ENCODE measurements at places on chromosomes 1 and 21.

- DNase-seq: no peak
Observed at GRCh38 chr1:198601936-198602889, 36.6 kb upstream of the PTPRC start.

GRCh38 chr1:47940779-47941178, 56.4 kb downstream of the TRABD2B start:
- DNase-seq: peak; percentile 26

GRCh38 chr1:183694066-183694465, 41.0 kb upstream of the APOBEC4 start:
- no peak for DNase-seq

DNA sequence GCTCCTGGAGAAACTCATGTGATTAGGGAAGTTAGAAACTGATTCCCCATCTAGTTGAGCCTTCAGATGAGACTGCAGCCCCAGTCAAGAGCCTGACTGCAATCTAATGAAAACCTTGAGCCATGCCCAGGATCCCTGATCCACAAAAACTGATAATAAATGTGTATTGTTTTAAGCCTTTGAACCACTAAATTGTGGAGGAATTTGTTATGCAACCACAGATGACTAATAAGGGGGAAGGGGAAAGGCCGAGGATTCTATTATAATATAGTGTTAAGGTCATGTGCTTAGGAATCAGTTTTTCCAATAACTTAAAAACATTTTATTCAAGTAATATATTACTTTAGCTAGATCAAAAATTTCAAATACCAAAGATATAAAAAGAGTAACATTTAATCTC, 52.8 kb upstream of the USP25 start:
- peak; percentile 21 for DNase-seq

- no peak for DNase-seq
Observed at GRCh38 chr1:244751271-244751895, 84.1 kb upstream of the COX20 start.

Measured in iris pigment epithelial cell (primary cell).